Activated CD4-positive, alpha-beta memory T cell treated with anti-CD3 and anti-CD28 coated beads for 36 hours (primary cell): ENCODE measurements at places on chromosomes 5 and 9.

DNA sequence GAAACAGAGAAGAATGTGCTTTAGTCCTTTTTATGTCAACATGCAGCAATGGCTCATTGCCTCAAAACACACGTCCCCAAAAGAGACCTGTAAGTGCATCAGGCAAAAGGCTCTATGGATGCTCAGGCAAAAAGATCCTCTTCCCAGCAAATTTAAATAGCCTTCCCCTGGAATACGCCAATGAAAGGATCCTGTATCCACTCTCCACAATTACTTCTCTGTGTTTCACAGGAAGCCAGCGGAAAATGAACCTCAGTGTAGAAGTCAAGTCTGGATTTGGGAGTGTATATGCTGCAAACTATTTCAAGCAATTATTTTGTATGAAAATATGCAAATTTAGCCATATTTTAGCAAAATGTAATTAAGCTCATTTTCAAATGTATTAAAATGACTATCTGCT, 217.9 kb downstream of the EPB41L4A start:
- DNase-seq: no peak

DNA sequence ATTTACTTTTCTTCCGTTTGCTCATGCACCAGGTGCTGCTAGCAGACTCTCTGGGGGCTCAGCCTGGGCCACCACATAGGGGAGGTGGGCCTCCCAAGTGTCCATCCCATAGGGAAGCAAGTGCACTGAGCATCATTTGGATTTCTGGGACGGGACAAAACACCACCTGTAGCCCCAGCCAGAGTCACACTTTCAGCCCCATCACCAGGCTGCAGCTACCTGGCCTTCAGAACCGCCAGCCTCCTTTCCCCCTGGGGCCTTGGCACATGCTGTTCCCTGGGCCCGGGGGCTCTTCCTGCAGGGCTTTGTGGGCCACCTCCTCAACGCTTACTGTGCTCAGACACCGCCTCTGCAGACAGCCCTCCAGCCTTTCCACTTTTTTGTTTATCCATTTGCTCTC, 19.6 kb upstream of the SUSD3 start:
- DNase-seq: no peak

GRCh38 chr5:91468651-91469422, 85.7 kb upstream of the ARRDC3 start:
- DNase-seq: no peak

- DNase-seq: no peak
Observed at GRCh38 chr9:81146241-81146640, 543.1 kb downstream of the TLE1 start.

DNA sequence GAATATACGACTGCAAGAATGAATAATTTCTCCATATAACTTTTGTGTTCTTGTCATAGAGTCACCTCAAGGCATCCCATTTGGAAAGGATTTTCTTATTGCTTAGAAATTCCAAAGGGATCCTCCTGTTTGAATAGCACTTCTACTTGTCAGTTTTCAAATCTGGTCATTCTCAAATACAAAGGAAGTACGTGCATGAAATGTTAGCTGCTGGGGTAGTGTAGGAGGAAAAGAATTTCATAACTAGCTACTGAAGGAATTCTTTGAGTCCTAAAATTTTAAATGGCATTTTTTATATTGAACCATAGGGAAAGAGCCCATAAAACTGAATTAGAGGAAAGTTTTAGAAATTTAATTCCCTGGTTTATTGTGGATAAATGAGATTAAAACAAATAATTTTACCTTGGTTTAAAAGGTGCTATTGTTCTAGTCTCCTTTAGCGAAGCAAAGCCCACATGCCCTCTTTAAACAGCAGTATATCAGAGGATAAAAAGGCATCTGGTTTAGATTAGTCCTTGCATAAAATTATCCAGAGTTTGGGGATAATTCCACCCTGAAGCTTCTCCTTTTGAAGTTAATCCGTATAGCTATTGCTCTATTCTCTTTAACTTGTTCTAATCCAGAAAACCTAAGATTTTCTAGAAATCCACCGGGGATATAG, 2.0 kb upstream of the MPDZ start:
- DNase-seq: no peak

- no peak for DNase-seq
Observed at GRCh38 chr5:102946971-102947370, 173.0 kb downstream of the GIN1 start.

- DNase-seq: no peak
Observed at GRCh38 chr5:169125571-169125970, 175.4 kb downstream of the SLIT3 start.

DNA sequence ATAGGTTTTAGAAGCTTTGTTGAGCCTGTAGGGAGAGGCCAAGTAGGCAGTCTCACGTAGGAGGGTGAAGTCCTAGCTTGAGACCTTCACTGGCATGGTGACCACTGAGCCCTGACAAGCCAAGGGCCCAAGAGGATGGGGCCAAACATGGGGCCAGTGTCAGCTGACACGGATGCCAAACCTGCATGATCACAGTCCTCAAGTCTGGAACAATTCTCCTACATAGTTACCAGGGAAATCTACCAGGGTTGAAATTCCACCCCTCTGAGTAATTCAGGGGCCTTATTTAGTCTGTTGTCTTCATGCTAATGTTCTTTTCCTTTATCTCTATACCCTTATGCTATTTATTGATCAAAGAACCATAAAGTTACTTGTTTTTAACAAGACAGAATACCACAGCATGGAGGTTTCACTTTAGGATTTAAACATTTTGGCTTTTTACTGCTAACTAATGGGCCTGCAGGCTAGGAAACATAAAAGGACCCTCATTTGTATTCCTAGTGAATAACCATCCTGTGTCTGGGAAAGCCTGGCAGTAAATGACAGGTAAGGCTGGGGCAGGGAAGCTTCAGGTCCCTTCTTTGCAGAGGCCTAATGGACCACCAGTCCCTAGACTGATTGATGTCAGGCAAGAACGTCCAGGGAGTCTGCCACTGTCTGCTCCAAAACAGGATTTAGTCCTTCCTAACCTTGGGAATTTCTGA, 140.8 kb downstream of the FGF1 start:
- no peak for DNase-seq

GRCh38 chr5:166618526-166618925, 1672.9 kb upstream of the WWC1 start:
- DNase-seq: no peak

DNA sequence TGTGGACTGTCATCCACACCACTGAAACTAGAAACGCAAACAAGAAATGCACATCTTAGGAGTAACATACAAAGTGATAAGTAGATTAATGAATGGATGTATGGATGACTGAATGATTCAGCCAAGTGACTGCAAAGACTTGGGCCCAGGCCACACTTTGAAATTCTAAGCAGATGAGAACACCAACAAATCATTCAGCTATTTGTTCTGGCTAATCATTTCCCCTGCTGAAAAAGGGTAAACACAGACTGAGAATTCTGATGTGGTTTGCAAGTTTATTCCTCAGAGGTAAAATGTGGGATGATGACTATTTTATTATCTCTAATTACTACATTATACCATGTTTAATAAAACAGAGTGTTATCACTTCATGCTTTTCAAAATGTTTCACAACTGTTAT, 163.2 kb upstream of the ADAMTS16 start:
- DNase-seq: no peak

GRCh38 chr5:31963358-31964006, 210.6 kb downstream of the GOLPH3 start:
- DNase-seq: no peak

GRCh38 chr9:124313940-124314339, 56.2 kb downstream of the NEK6 start:
- no peak for DNase-seq

DNA sequence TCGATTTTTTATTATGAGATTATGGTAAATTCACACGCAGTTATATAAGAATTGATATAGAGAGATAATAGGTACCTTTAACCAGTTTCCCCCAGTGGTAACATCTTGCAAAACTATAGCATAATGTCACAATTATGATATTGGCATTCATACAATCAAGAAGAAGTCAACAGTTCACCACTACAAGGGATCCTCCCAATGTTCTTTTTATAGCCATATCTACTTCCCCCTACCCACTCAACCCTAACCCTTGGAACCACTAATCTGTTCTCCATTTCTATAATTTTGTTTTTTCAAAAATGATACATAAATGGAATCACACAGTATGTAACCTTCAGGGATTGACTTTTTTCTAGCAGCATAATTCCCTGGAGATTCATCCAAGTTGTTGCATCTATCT, 9.8 kb downstream of the ACTL7B start:
- DNase-seq: no peak

DNA sequence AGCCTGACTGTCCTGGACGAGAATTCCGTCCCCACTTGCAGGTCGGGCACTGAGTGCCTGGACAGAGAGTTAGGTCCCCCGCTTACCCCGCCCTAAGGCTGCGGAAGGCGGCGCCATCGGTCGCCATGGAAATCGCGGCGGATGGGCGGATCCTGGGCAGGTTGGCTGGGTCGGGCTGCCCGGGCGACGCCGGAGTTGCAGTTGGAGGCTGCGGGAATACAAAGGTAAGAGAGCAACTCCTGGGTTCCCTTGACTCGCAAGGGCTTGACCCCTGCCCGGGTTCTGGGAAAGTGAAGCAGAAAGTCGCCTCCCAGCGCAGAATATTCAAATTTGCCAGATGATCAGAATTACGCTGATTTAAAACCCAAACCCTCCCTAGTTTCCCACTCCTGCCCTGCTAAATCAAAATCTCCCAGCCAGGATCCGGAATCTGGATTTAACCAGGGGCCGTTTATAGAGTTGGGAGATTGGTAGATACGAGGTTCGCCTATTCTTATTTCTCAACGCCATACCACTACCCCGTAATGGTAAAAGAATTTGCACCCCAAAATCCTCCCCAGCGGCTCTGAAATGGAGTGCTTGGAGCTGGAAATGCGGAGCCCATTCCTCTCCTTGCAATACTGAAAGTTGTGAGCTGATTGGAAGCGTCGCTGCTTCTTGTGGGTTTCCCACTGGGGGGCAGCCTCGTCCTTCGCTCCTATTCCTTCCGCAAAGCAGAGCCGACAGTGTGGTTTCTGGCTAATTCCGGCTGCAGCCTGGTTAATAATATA, 156.4 kb upstream of the RASEF start:
- DNase-seq: no peak

DNA sequence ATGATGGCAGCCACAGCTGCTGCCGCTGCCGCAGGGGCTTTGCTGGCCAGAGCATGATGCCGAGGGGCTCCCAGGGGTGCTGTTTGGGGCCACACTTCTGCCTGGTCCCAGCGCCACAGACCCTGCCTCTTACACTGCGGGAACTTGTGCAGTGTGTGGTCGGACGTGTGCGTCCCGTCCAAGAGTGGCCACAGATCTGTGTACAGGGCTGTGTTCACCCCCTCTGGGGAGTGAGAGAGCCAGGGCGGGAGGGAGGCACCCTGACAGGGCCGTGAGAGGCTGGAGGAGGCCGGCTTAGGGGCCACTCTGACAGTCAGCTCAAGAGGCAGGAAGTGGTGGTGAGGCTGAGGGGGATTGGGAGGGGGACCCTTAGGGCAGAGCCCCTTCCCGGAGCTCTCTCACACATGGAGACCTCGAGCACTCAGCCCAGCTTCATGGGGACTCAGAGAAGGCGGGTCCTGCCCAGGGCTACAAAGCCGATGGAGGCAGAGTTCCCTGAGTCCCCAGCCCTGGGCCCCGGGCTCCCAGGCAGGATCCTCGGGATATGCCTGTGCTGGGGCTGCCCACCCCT, 13.1 kb upstream of the CARD19 start:
- DNase-seq: peak; percentile 45

DNA sequence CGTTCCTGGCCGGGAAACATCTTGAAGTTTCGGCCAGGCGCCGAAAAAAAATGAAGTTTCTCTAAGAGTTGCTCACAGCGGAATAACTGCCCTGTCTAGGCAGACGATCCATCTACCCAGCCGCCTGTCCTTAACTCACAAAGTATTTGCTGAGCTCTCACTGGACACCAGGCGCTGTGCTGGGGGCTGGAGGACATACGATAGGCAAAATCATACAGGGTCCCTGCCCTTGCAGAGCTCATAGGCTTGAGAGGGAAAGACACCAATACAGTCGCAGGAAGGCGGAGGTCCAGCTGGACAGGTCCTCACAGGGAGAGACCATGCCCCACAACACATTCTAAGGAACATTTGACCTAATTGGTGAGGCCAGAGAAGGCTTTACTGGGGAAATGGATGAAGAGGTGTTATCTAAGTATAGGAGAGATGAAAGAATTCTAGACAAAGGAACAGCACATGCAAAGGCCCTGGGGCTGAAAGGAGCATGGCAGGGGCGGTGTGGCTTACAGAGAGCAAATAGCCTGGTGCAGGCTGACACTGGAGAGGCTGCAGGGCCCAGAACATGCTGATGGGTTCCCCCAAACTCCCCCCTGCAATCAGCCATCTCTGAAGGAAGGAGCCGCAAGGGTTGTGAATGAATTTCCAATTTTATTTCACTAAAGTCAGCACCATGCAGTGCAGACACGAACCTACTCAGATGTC, 2.0 kb upstream of the MXD3 start:
- no peak for DNase-seq

DNA sequence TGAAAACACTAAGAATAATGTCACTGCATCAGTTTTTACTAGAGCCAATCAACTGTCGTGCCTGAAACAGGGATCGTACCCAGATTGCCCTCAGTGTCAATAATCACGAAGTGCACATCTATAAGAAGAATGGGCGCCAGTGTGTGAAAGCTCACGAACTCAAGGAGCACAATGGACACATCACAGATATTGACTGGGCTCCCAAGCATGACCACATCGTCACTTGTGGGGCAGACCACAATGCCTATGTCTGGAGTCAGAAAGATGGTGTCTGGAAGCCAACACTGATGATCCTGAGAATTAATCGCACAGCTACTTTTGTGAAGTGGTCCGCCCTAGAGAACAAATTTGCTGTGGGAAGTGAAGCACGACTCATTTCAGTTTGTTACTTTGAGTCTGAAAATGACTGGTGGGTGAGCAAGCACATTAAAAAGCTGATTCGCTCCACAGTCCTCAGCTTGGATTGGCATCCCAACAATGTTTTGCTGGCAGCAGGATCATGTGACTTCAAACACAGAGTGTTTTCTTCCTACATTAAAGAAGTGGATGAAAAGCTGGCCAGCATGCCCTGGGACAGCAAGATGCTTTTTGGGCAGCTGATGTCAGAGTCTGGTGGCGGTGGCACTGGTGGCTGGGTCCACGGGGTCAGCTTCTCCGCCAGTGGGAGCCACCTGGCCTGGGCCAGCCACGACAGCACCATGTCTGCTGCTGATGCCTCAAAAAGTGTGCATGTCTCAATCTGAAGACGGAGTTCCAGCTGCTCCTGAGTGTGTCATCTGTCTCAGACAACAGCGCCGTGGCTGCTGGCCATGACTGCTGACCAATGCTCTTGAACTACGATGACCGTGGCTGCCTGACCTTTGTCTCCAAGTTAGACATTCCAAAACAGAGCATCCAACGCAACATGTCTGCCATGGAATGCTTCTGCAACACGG, 32.2 kb downstream of the NSA2 start:
- no peak for DNase-seq

GRCh38 chr5:57102189-57102904, 71.5 kb upstream of the GPBP1 start:
- DNase-seq: no peak

DNA sequence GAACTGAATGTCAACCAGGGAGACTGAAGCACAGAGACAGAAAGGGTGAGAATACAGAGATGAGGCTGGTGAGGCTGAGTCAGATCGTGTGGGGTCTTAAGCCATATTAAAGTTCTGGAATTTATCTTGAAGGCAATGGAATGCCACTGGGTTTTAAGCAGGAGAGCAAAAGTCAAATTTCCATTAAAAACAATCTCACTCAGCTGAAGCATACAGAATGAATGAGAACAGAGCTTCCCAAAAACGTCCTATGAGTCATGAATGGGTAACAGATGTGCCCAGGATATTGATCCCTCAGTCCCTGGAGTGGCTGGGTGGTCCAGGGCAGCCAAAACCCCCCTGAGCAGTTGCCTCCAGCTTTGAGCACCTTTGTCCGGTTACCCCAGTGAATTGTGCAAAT, 44.9 kb downstream of the PFDN1 start:
- DNase-seq: no peak
